ENCODE measurements at places on chromosomes 7 and 10.

DNA sequence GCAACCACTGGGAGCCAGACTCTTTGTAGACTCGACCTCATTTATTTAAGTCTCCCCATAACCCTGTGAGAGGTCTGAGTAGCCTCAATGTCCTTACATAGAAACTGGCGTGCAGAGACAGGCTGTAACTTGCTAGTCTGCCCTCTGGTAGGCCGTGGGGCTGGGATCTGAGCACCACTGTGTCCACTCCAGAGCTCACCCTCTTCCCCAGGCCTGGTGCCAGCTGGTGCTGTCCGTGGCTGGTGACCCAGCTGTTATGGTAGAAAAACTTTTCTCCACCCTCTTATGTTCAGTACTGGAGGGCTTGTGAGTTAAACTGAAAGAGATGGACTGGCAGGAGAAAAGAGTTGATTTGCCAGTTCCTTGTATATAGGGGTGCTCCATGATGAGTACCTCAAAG, 41.9 kb downstream of the ADAMTS14 start:
- DNase-seq = no peak

GRCh38 chr10:22634093-22634492, 80.3 kb downstream of the PIP4K2A start:
- DNase-seq = no peak

DNA sequence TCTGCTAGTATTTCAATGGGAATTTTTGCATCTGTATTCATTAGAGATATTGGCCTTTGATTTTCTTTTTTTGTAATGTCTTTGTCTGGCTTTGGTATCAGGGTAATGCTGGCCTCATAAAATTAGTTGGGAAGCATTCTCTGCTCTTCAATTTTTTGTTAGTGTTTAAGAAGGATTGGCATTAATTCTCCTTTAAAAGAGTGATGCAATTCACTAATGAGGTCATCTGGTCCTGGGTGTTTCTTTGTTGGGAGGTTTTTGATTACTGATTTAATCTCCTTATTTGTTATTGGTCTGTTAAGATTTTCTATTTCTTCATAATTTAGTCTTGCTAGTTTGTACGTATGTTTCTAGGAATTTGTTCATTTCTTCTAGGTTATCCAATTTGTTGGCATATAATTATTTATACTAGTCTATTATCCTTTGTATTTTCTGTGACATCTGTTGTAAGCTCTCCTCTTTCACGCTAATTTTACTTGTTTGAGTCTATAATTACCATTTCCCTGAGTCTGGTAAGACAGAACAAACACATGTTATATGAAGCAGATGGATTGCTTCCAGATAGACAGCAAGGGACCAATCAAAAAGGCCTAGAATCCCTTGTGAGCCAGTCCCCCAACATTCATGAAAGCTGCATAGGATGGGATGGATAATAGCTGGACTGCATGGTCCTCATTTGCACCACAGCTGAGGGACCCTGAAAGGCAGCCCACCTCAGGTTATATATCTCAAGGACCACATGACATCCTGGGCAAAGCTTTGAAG, 54.4 kb downstream of the MTPAP start:
- DNase-seq = no peak

- no peak for DNase-seq
Measured at GRCh38 chr10:92850185-92850584, 1.9 kb downstream of the EXOC6 start.

DNA sequence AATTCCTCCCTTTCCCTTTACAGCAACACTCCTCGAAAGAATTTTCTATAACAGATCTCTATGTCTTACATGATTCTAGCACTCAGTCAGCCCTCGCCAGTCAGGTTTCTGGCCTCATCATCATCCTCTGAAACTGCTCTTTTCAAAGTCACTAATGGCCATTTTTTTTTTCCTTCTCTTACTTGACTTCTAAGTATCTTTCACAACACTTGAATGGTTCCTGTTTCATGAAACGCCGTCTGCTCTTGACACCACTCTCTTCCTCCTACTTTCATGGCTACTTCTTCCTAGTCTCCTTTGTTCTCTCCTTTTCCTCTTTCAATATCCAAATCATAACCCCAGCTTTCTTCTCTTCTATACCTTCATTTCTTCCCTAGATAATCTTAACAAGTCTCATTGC, 100.5 kb upstream of the NRP1 start:
- no peak for DNase-seq

GRCh38 chr10:69739634-69740033, 62.1 kb upstream of the COL13A1 start:
- no peak for DNase-seq

- DNase-seq = no peak
Measured at GRCh38 chr10:113485736-113486135, 67.1 kb upstream of the HABP2 start.

- DNase-seq = no peak
Measured at GRCh38 chr7:21128062-21128817, 299.6 kb upstream of the SP4 start.

DNA sequence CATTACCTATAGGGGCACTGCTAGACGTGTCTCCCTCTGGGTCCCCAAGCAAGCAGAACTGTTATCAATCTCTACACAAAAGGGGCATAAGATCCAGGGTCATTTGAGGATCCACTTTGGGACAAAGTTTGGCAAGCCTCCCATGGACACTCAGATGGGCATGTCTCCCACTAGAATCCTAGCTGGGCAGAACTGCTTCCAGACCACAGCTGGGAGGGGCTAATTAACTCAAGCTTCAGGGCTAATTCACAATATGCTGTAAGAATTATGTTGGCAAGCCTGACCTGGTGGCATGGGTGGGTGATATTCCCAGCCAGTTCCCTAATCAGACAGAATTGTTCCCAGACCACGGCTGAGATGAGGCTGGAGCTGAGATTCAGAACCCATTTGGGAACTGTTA, 738.4 kb upstream of the FZD8 start:
- DNase-seq = no peak

DNA sequence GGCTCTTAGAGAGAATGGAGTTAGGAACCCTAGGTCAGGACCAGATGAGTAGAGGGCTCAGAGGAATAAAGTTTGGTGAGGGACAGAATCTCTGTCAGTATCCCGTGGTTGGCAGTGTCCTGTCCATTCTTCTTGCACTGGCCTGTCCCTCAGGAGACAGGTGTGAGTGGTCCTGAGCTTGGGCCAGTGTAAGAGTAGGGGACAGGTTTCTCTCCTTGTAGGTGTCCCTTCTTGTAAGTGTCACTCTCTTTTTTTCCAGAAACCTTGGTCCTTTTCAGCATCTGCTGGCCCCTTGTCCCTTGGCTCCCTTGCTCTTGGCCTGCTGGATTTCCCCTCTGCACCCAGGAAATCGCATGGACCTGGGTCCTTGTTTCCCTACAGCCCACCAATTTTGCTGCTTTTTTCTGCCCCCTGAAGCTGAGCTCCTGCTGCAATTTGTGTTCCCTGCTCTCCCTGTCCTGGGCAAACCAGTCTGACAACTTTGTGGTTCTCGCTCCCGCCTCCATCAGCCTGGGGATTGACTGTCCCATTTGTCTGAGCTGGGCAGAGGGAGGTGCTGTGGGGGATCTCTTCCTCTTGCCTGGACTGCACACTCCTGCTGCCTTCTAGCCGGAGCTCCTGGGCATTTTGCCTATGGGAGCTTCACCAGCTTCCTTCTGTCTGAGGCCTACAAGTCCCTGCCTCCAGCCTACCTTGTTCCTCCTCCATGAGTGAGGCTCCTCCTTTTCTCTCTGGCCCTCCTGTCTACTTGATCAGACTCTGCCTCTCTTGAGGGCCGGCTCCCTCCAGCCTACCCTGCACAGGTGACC, 6.5 kb downstream of the TSPAN14 start:
- DNase-seq = no peak

DNA sequence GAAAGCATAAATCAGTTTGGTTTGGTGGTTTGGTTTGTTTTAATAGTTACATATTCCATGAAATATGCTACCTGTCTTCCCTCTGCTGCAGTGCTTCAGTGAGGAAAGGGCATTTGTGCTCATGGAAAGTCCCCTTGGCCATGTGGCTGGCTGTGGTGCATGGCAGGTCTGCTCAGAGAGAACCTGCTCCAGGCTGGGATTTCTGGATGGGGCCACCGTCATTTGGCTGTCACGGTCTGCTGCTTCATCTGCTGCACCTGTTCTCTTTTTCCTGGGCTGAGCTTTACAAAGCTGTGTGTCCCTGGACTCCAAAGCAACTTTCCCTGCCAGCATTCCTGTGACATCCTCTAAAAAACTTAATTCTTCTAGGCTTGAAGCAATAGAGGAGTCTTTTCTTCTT, 8.9 kb downstream of the CDK14 start:
- no peak for DNase-seq
